ENCODE measurements at places on chromosomes 6 and 20. TPM values are rescaled to one million over a fixed set of nuclear protein-coding genes. Genes with fewer than 3 reads are reported as not detected.

DNA sequence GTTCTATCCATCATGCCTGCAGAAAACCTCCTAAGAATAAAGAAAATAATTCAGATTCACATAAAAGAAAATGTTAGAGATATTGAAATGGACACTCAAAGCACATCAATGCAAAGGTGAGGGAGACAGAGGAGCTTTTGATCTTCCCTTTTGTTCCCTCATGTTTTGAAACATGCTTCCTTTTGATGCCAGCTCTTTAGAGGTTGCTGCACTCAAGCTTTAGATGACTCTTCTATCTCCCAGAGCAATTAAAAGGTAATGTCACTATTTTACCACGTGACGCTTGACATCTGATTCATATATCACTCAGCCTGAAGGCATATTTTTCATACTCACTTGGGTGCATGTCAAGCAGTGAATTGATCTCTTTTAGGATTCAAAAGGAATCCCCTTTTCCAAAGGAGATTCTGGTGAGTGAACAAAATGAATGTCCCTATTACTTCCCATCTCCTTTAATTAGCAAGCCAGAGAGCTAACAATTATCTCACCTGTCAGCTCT, 1026.7 kb downstream of the KIF16B start:
- no peaks in the 10 kb centered on the region for H3K4me1 ChIP-seq
- no peak for DNase-seq
- no peaks in the 10 kb centered on the region for H3K27me3 ChIP-seq
- H3K27ac ChIP-seq = no peak overlapping the region

DNA sequence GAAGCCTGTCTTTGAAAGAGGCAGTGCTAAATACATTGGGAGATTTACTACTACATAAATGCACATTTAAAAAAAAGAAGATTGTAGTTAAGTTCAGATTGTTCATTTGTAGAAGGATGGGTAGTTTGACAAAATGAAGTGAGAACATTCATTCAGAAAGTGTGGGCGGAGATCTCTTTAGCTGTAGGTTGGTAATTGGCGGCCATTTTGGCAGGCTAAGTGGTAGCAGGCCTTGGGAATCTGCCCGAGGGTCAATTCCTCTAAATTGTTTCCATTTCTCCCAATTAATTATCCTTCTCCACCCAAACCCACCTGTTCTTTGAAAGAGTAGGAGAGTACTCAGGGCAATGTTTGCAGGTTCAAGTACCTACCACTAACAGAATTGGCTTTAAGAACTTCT, 17.9 kb downstream of the SOX4 start:
- H3K27ac ChIP-seq = no peak overlapping the region
- no peaks in the 10 kb centered on the region for H3K4me1 ChIP-seq
- no peak overlapping the region for H3K4me3 ChIP-seq
- H3K36me3 ChIP-seq = no peaks in the 10 kb centered on the region
- no peaks in the 10 kb centered on the region for H3K27me3 ChIP-seq

- no peak overlapping the region for H3K27ac ChIP-seq
- H3K4me1 ChIP-seq = no peaks in the 10 kb centered on the region
- H3K36me3 ChIP-seq = no peaks in the 10 kb centered on the region
- no peak overlapping the region for H3K4me3 ChIP-seq
- DNase-seq = no peak
Observed at GRCh38 chr6:160337301-160337700, 10.9 kb upstream of the SLC22A3 start.

- H3K27ac ChIP-seq = no peak overlapping the region
- H3K4me3 ChIP-seq = no peak overlapping the region
- H3K36me3 ChIP-seq = no peaks in the 10 kb centered on the region
- peaks cover 4% of the 10 kb centered on the region for H3K4me1 ChIP-seq
- H3K27me3 ChIP-seq = no peaks in the 10 kb centered on the region
Observed at GRCh38 chr6:11129908-11130565, 18.5 kb upstream of the ERVFRD-1 start.

GRCh38 chr20:3128275-3128984, 31.2 kb downstream of the FASTKD5 start:
- H3K27ac ChIP-seq = no peak overlapping the region
- no peaks in the 10 kb centered on the region for H3K36me3 ChIP-seq
- no peak for DNase-seq
- H3K4me3 ChIP-seq = no peak overlapping the region
- no peaks in the 10 kb centered on the region for H3K27me3 ChIP-seq
- no peaks in the 10 kb centered on the region for H3K4me1 ChIP-seq

Gene PPP1R3G
- total RNA-seq = 1.7 TPM

- DNase-seq = peak; percentile 31
- no peak overlapping the region for H3K4me3 ChIP-seq
- peaks cover 18% of the 10 kb centered on the region for H3K4me1 ChIP-seq
- no peaks in the 10 kb centered on the region for H3K27me3 ChIP-seq
Observed at GRCh38 chr6:136611133-136611532, 60.9 kb upstream of the MAP7 start.

DNA sequence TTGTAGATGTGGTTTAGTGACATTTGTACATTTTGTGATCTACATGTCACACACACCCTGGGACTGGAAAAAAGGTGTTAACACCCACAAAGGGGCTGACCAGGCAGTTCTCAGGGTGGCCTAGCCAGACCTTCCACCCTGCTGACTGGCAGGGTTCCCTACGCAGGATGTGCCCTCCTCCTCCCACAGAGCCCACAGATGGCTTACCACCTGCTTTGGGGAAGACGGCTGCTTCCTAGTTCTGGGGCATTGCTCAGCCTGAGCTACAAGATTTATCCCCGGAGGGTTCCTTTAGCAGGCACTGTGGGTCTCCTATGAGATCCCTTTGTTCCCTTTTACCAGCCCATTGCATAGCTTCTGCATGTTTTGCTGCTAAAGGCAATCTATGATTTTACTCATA, 35.1 kb downstream of the SNAP25 start:
- no peaks in the 10 kb centered on the region for H3K36me3 ChIP-seq
- H3K4me3 ChIP-seq = no peak overlapping the region
- no peaks in the 10 kb centered on the region for H3K4me1 ChIP-seq
- no peaks in the 10 kb centered on the region for H3K27me3 ChIP-seq
- no peak for DNase-seq
